ENCODE measurements at places on chromosomes 2 and 18.

DNA sequence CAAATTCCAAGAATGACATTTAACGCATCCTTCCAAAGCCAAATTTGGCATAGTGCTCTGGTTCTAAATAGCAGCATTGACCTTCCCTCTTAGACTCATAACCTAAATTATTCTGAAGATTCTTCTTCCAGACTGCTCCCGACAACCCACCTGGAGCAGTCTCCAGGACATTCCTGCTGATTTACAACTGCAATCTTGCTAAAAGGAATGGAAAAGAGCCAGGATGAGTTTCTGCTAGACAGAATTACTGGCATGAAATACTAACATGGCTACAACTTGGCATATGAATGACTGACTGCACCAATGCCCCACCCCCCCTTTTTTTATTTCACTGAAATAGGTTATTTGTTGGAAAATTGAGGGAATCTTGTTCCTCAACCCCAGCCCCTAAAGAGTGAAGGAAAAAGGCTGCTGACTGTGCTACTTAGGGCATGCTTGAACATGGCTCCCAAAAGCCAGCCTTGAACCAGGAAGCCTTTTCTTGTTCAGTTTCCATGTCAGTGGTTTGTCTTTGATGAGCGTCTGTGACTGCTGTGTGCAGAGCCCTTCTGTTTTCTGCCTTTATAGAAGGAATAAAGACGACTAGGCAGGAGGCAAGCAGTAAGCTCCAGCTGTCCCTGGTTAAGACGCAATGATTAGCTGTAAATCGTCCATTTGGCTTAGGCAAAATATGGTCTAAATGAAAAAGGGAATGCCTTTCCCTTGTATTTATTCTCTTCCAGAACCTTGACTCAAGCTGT is 47.4 kb upstream of the ITGB6 start:
- DNase-seq = no peak

DNA sequence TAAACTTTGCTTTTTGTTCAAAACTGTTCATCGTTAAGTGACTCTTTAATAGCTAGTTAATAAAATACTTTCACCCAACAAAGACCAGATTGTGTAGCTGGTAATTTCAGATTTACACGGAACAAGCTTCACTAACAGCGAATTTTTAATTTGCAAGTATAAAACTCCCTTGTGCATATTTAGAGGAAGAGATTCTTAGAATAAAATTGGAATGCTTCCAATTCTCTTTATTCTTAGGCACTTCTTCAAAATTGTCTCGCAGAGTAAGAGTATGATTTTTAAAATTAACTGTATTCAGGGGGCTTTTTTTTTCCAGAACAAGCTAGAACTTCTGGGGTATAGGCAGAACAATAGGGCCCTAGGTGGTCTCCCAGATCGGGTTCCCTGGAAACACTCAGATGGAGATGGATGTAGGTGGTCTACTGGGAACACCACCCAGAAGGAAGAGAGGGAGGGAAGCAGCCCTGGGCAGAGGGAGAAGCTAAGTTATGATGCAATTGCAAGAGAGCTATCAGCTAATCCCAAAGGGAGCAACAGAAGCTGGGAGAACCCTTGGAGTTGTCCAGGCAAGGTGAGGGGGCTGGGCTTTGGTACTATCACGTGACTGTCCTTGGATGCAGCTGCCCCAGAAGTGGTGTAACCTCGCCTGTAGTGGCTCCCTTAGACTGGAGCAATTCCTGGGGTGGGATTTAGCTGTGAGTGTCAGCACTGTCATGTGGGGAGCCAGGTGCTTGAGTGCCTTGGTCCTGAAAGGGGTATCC is 151.7 kb upstream of the ASB18 start:
- no peak for DNase-seq

DNA sequence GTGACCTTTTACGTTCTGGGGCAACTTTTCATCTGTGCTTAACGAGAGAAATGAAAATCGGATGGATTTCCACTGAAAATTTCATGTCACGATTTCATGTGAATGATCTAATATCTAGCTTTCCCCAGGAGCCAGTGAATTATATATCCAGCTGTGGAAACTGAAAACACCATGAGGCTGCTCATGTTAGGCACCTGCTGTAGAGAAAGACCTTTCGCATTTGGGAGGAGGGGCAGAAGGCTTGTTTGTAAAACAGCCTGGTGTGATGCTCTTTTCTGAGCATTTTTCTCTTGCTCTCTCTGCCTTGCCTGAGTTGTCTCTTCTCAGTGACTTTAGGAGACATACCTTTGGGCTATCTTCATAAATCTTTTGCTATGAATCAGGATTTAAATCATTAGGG is 84.6 kb upstream of the CYP1B1 start:
- no peak for DNase-seq

- peak; percentile 43 for DNase-seq
These were observed 40.6 kb upstream of the FOSL2 start for GRCh38 chr2:28352104-28352503.

GRCh38 chr2:10434886-10435819 is 13.0 kb downstream of the ODC1 start:
- DNase-seq = peak; percentile 62

GRCh38 chr2:12044857-12045256 is 298.4 kb downstream of the LPIN1 start:
- DNase-seq = no peak

DNA sequence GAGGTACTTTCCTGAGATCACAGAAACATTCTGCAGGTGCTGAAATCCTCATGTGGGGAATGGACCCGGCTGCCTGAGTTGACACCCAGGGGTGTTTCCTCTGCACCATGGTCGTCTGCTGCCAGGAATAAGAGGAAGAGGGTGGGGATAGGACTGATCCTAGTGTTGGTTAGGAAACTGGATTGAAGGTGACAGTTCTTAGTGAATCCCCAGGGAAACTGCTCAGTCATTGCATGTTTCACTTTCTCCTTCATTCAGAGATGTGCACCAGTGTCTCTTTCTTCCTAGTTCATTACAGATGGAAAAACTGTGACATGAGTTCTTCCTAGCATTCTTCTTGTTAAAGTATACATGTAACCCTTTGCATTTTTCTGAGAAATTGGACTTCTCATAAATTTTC is 294.3 kb downstream of the PTGR3 start:
- DNase-seq = no peak

GRCh38 chr18:27995770-27996502 is 181.0 kb downstream of the CDH2 start:
- no peak for DNase-seq

DNA sequence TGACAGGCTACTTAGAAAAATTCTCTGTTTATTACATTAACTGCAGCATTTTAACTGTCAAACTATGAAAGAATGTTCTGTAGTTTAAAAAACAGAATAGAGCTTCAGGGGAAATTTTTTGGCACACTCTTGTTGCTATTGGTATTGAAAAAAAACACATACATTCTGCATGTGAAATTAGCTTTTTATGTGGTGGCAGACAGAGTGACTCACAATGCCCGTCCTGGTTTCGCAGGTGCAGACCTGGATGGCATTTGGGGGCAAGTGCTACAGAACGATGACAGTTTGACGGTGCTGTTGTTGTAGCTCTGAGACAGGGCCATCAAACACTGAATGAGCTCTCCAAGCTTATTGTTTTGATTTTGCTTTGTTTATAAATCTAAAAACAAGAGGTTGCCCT is 105.0 kb upstream of the MAP3K20 start:
- DNase-seq = no peak

DNA sequence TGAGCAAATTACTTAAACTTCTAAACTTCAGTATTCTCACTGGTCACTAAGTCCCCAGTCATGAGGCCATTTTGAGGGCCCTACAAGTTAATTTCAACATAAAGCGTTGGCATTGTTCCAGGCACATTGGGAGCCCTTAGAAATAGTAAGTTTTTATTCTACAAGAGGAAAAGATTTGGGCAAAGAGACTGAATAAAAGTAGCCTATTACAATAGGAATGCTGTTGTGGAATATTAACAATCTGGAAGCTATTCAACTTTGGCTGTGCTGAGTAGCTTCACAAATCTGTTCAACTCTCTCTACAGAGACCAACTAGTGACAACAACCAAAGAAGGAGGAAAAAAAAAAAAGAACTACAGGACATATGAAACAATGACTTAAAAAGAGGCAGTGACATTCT is 1287.5 kb upstream of the NXPH2 start:
- no peak for DNase-seq

DNA sequence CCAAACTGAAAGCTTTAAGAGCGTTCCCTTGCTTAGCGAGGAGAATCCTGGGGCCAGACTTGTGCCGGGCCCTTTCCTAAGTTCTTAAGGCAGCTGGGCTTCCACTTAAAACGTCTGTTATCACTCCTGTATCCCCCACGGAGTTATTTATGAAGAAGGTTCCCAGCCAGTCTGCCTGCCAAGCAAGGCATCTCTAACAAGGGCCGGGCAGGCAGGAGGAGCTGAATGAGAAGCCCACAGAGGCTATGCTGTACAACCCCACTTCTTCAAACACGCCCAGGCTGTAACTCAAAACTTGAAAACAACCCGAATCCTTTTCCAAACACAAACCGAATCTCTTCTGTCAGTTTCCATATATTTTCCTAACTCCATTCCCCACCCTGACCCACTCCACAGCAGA is 39.0 kb upstream of the ZFP36L2 start:
- DNase-seq = peak; percentile 33

GRCh38 chr2:43853141-43854081 is 14.6 kb downstream of the ABCG8 start:
- DNase-seq = no peak

- no peak for DNase-seq
These were observed 1.2 kb upstream of the CCNT2 start for GRCh38 chr2:134917360-134917865.

DNA sequence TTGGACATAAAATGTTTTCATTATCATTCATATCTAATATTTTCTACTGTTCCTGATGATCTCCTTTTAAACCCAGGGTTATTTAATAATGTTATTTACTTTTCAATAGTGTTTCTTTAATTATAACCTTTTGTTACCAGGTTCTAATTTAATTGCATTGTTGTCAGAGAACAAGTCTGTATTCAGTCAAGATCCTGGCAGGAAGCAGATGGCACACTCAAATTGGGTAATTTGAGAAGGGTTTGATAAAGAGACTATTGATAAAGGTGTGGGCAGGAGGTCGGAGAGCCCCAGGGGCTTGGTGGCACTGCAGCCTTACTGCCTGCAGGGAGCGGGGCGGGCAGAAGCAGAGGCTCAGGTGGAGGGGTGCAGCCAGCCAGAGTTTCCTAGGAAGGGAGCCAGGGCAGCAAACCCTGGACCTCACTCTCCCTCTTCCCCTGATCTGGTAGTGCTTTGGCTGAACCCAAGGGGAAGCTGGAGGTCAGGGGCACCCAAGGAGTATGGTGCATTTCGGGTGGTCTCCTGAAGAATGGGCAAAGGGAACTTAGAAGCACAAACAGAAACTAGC is 2.3 kb upstream of the KIF1A start:
- no peak for DNase-seq

DNA sequence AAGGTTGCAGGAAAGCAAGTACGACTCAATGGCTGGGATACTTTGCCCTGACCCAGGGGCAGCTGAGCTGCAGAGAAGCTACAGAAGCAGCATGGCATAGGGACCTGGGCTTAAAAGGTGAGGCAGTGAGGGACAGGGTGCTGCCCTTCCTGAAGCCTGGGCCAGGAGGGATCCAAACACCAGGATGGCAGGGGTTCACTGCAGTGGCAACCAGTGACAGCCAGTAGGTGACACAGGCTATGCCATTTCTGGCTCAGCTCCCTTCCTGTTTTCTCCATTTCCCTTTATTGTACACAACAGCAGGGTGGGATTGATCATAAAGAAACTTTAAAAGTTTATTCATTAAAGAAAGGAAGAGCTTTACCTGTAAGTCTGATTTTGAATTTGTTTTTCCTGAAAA is 48.8 kb downstream of the CABYR start:
- no peak for DNase-seq

DNA sequence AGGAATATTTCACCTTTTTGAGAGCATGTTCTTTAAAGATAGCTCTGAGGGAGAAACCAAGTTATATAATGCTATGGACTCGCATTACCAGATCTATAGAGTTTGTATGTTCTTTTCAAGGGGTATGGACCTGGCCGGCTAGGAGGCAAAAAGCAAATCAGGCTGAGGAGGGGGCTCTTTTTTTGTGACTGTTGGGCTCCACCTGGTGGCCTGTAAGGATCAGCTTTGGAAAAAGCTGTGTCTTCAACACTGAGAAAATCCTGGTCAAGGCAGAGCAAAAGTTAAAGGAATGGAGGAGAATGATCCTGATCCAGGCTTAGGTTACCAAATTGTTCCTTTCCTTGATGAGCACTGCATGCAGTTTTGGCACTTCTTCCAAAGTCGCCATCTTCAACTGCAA is 180.5 kb downstream of the DIS3L2 start:
- peak; percentile 30 for DNase-seq

- no peak for DNase-seq
These were observed 585.2 kb upstream of the LINC00305 start for GRCh38 chr18:64734063-64734462.

Data from fibroblast of skin of right biceps (primary cell).